ENCODE measurements at places on chromosomes 1 and 21. TPM values are rescaled to one million over a fixed set of nuclear protein-coding genes. Genes with fewer than 3 reads are reported as not detected.

Gene KRTAP19-3
- total RNA-seq, result not detected

Gene CFHR1
- not detected for total RNA-seq

Gene BSND
- not detected for total RNA-seq

Gene CD1E
- not detected for total RNA-seq

Gene FLG
- not detected for total RNA-seq

Gene LRRC8D
- total RNA-seq, result 34.4 TPM

Gene LCE3D
- not detected for total RNA-seq

Gene TGFB2
- total RNA-seq, result 0.12 TPM

Gene TRIM46
- 19.8 TPM for total RNA-seq

Gene OR2T33
- not detected for total RNA-seq
